MCF 10A (cell line): ENCODE measurements at places on chromosomes 16 and 17. TPM values are rescaled to one million over a fixed set of nuclear protein-coding genes. Genes with fewer than 3 reads are reported as not detected.

Gene MSLN
- 18.1 and 25.2 TPM in 2 replicates for total RNA-seq

- no peak overlapping the region for H3K27ac ChIP-seq
- H3K27me3 ChIP-seq: no peaks in the 10 kb centered on the region
- no peaks in the 10 kb centered on the region for H3K36me3 ChIP-seq
Observed at GRCh38 chr16:11950388-11950787, 8.5 kb upstream of the NPIPB2 start.

Gene KRT27
- total RNA-seq: not detected in 2 replicates

Gene MT1F
- total RNA-seq: 1.7 and 2.4 TPM in 2 replicates

Gene NAT9
- 58.1 and 64.8 TPM in 2 replicates for total RNA-seq

DNA sequence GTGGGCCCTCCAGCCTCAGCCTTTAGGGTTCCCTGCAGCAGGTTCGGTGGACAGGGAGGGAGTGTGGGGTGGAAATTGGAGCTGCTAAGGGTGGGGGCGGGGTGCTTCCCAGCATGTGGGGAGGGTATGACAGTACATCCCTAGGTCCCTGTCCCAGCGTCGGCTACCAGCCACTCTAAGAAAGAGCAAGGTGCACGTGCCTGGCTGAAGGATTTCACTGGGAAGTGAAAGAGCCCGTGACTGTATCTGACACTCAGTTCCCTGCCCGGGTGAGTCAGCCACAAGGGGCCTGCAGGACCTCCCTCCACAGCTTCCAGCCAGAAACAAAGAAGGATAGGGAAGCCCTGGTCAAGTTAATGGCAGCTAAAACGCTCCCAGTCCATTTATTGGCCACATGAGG, 4.1 kb downstream of the SNRNP25 start:
- H3K4me3 ChIP-seq: no peak overlapping the region
- DNase-seq: no peak
- no peaks in the 10 kb centered on the region for H3K27me3 ChIP-seq
- no peak overlapping the region for H3K27ac ChIP-seq
- H3K36me3 ChIP-seq: peaks cover 41% of the 10 kb centered on the region
- H3K4me1 ChIP-seq: peaks cover 3% of the 10 kb centered on the region

DNA sequence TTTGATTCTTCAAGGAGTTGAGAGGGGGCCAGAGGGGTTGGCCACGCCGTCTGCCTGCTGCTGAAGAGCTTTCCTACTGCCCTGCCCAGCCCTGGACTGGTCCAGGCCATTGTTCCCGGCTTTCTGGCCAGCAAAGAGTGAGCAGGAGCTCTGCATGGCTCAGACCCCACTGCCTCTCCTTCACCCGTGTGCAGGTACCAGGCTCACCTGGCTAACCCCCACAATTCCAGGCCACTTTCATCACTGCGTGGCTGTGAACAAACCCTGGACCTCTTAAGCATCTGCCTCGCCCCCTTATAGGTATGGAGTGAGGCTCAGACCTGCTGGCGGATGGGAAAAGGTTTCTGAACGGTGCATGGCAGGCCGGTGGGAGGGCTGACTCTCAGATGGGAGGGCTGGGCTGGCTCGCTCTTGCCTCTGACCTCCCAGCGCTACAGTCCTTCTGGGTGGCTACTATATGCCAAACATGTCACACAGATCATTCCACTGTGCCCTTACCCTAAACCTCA, 8.9 kb downstream of the ZNF319 start:
- no peak for DNase-seq
- no peak overlapping the region for H3K27ac ChIP-seq
- no peaks in the 10 kb centered on the region for H3K27me3 ChIP-seq
- no peak overlapping the region for H3K4me3 ChIP-seq
- peaks cover 17% of the 10 kb centered on the region for H3K4me1 ChIP-seq

GRCh38 chr17:48612854-48613691, 2.0 kb downstream of the HOXB8 start:
- peaks cover 98% of the 10 kb centered on the region for H3K27me3 ChIP-seq
- no peak for DNase-seq
- H3K4me3 ChIP-seq: no peak overlapping the region
- H3K36me3 ChIP-seq: no peaks in the 10 kb centered on the region
- H3K4me1 ChIP-seq: peaks cover 4% of the 10 kb centered on the region

GRCh38 chr17:37429453-37429852, 22.8 kb downstream of the TADA2A start:
- no peaks in the 10 kb centered on the region for H3K27me3 ChIP-seq
- no peak for DNase-seq
- H3K36me3 ChIP-seq: peaks cover 58% of the 10 kb centered on the region
- peaks cover 10% of the 10 kb centered on the region for H3K4me1 ChIP-seq

DNA sequence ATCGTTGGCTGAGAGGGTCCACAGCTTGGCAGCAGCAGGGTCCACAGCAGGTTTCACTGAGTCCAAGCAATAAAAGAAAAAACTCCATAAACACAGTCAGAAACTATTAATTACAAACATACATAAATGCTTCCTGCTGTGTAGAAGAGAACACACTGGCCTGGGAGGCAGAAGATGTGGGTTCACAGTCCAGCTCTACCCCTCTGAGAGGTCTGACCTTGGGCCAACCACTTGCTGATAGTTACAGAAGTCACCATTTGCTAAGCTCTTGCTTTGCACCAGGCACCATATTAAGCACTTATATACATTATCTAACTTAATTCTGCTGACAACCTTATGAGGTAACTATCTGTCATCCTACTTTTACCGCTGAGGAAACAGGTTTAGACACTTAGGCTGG, 14.7 kb downstream of the CIAPIN1 start:
- peaks cover 93% of the 10 kb centered on the region for H3K36me3 ChIP-seq
- H3K4me1 ChIP-seq: no peaks in the 10 kb centered on the region
- H3K27ac ChIP-seq: no peak overlapping the region

DNA sequence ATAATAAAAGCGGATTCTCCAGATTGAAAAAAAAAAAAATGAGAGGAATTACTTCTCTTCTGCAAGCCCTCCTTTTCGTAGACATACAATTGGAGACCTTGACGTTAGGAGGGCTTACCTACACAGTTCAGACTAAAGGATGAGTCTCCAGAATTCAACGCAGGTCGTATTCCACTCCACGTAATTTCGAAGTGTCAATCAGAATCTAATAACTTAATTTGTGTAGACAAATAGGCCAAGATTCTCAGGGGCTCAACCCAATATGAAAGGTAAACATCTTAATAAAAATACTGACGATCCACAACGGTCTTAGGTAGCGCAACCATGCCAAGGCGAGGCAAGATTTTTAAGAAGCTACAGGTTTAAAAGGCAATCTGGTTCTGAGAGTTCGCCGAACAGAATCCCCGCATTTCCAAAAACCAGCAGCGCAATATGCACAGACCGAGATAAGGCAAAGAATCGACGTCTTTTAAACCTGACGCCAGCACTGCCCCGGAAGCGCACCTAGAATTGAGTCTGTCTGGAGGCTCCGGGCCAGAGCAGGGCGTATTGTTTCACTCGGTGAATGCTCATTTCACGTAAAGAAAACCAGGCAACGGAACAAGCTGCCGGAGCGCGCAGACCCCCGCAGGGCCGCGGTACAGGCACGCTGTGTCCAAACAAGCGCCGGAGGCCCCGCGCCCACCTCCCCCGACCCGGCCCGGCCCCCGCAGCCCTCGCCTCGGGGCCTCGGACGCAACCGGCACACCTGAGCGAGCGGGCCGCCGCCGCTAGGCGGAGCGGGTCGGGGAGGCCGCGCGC, 623 bp downstream of the MBTPS1 start:
- peaks cover 11% of the 10 kb centered on the region for H3K36me3 ChIP-seq
- no peaks in the 10 kb centered on the region for H3K4me1 ChIP-seq
- DNase-seq: peak; percentile 52
- no peaks in the 10 kb centered on the region for H3K27me3 ChIP-seq
- H3K4me3 ChIP-seq: peak overlapping the region; percentile 89
- H3K27ac ChIP-seq: peak overlapping the region; percentile 90

- no peak for DNase-seq
- peaks cover 14% of the 10 kb centered on the region for H3K27me3 ChIP-seq
- H3K4me3 ChIP-seq: no peak overlapping the region
- H3K36me3 ChIP-seq: peaks cover 5% of the 10 kb centered on the region
- H3K4me1 ChIP-seq: no peaks in the 10 kb centered on the region
Observed at GRCh38 chr16:56255904-56256303, 64.6 kb downstream of the GNAO1 start.

Gene RNF222
- not detected in 2 replicates for total RNA-seq

Gene ZMYND15
- total RNA-seq: 1.3 and 1.8 TPM in 2 replicates

- H3K36me3 ChIP-seq: peaks cover 3% of the 10 kb centered on the region
- no peak overlapping the region for H3K4me3 ChIP-seq
- peaks cover 43% of the 10 kb centered on the region for H3K4me1 ChIP-seq
- no peaks in the 10 kb centered on the region for H3K27me3 ChIP-seq
- H3K27ac ChIP-seq: peak overlapping the region; percentile 92
Observed at GRCh38 chr17:17028878-17029535, 13.2 kb upstream of the MPRIP start.

DNA sequence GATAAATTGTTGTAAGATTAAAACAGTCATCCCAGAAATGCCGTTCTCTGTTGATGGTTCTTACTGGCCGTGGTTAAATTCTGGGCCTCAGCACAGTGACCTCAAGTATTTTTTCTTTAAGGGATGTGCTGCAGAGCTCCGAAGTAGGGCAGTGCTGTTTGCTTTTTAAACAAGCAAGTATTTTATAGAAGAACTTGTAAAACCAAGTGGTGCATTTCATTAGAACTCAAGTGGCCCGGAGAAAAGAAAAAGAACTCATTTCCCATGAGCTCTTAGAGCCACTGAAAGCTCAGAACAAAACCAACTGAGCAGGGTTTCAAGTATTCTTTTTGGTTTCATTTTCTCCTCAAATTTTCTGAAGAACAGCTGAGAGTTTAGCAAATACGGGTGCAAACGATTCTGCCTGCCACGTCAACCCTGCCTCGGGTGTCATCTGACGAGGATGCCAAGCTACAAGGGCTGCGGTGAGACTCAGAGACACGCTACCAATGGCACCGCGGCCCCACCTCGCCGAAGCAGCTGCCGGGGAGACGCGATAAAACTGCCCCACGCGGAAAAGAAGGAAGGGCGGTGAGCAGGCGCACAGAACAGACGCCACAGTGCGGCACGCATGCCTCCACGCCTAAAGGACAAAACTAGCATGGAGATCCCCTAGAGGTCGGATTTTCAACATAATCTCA, 6.3 kb downstream of the LMF1 start:
- H3K27me3 ChIP-seq: no peaks in the 10 kb centered on the region
- peaks cover 6% of the 10 kb centered on the region for H3K36me3 ChIP-seq
- no peak overlapping the region for H3K27ac ChIP-seq
- H3K4me1 ChIP-seq: no peaks in the 10 kb centered on the region
- no peak overlapping the region for H3K4me3 ChIP-seq

GRCh38 chr17:81381632-81382577, 13.4 kb upstream of the BAHCC1 start:
- no peak overlapping the region for H3K4me3 ChIP-seq
- no peak overlapping the region for H3K27ac ChIP-seq
- DNase-seq: no peak
- no peaks in the 10 kb centered on the region for H3K36me3 ChIP-seq
- H3K4me1 ChIP-seq: no peaks in the 10 kb centered on the region

DNA sequence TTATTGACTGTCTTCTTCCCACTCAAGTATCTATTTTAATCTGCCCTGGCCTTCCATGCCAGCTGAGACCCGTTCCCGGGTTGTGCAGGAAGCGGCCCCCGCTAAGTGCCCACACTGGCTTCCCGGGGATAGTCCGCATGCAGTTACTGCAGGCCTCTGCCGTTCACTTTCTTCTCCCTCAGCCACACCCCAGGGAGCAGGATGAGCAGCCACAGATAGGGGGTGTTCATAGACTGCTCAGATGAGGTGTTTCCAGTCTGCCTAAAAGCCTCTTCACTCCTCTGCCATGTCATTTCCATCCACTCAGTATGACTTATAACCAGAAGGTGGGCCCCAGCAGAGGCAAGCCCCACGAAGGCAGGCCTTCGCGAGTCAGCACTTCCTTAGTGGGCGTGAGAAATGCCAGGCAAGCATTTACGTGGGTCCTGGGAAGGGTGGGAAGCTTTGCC, 7.7 kb downstream of the MED9 start:
- H3K4me1 ChIP-seq: peaks cover 16% of the 10 kb centered on the region
- H3K4me3 ChIP-seq: no peak overlapping the region
- DNase-seq: no peak
- H3K27ac ChIP-seq: no peak overlapping the region
- H3K27me3 ChIP-seq: no peaks in the 10 kb centered on the region

DNA sequence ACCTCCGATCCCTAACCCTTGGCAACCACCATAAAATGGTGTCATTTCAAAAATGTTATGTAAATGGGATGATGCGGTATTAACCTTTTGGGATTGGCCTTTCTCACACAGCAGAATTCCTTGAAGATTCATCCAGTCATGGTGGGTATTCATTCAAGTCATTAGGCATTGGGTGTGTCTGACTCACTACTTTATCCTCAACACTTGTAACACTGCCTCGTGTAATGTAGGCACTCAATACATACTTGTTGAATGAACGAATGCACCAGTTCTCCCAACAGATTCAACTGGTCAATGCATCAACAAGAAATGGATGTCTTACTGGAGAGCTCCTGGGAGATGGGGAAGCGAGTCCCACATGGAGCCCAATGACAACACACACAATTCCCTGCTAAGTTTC, 21.8 kb upstream of the GAN start:
- no peak overlapping the region for H3K4me3 ChIP-seq
- H3K4me1 ChIP-seq: peaks cover 22% of the 10 kb centered on the region
- H3K36me3 ChIP-seq: no peaks in the 10 kb centered on the region
- peak overlapping the region; percentile 92 for H3K27ac ChIP-seq

Gene TNRC6A
- 41.6 and 50.3 TPM in 2 replicates for total RNA-seq

Gene TPPP3
- not detected in 2 replicates for total RNA-seq

- no peaks in the 10 kb centered on the region for H3K27me3 ChIP-seq
- H3K36me3 ChIP-seq: no peaks in the 10 kb centered on the region
- H3K4me1 ChIP-seq: peaks cover 42% of the 10 kb centered on the region
- H3K27ac ChIP-seq: peak overlapping the region; percentile 49
- H3K4me3 ChIP-seq: no peak overlapping the region
Observed at GRCh38 chr16:48378276-48378675, 6.9 kb downstream of the SIAH1 start.

- H3K4me3 ChIP-seq: no peak overlapping the region
- H3K4me1 ChIP-seq: peaks cover 13% of the 10 kb centered on the region
- H3K27me3 ChIP-seq: no peaks in the 10 kb centered on the region
- H3K27ac ChIP-seq: no peak overlapping the region
- DNase-seq: no peak
Observed at GRCh38 chr17:67639555-67639954, 78.2 kb upstream of the NOL11 start.

Gene SPDYE4
- total RNA-seq: not detected in 2 replicates

Gene VMO1
- 0.77 and 1.1 TPM in 2 replicates for total RNA-seq
